ENCODE measurements at places on chromosomes 1 and 21. TPM values are rescaled to one million over a fixed set of nuclear protein-coding genes. Genes with fewer than 3 reads are reported as not detected.

SPSB1 gene
- 31.4 TPM for total RNA-seq

GNPAT gene
- total RNA-seq = 14.0 TPM

FCRL2 gene
- total RNA-seq = 3.1 TPM

ALPL gene
- 327 TPM for total RNA-seq

DNA sequence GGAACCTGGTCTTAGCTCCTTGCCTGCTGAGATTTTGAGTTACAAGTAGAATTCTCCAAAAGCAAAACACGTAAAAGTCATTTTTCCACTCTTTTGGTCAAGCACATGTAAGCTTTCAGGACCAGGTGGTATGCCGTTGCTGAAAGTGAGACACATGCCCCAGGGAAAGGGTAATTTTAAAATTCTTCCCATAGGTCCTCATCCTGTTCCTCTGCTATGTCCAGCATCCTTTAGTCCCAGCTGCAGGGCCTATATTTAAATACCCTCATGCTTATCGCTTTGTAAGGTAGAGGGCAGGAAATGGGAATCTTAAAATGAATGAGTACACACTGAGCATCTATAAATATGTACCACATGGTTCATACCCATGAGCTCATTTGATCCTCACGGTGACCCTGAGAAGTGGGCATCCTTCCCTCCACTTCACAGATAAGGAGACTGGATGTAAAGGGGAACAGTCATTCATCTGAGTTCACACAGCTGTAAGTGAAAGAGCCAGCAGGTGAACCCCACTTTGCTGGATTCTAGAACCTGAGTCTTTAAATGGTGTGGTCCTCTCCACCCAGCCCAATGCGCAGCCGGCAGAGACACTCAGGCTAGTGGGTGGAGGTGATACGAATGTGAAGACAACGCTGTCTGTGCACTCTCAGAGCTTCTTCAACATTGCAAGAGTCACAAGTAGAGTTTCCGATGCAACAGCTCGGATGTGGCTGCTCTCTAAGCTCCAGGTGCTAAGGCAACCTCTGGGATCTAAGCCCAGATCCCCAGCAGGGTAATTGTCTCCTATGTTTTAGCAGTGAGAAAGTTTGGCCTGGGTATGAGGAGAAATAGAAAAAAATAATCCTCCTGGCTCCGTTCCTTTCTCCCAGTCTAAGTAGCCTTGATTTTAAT, 163.5 kb downstream of the PLXNA2 start:
- H3K27me3 ChIP-seq = no peaks in the 10 kb centered on the region
- H3K4me1 ChIP-seq = no peaks in the 10 kb centered on the region
- no peak for DNase-seq
- no peak overlapping the region for H3K4me3 ChIP-seq
- H3K27ac ChIP-seq = no peak overlapping the region

DNA sequence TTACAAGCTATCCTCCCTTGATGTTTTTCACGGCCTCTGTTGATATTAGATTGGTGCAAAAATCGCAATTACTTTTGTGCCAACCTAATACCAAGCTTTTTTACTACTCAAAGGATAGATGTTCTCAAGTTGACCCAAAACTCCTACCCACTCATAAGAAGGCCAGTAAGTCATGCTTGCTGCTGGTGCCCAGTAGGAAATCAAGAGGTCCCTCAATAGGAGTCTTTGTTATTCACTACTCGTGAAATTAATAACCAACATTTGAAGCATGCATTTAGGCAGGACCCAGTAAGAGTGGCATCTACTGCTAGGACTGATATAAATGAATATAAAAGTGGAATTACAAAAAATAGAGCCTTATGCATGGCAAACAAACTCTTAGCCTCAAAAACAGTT, 52.6 kb downstream of the APP start:
- peaks cover 30% of the 10 kb centered on the region for H3K4me1 ChIP-seq
- no peaks in the 10 kb centered on the region for H3K27me3 ChIP-seq
- H3K4me3 ChIP-seq = no peak overlapping the region

GRCh38 chr1:227893949-227894721, 53.6 kb downstream of the WNT9A start:
- H3K27ac ChIP-seq = no peak overlapping the region
- H3K4me1 ChIP-seq = no peaks in the 10 kb centered on the region
- H3K27me3 ChIP-seq = no peaks in the 10 kb centered on the region
- peak; percentile 18 for DNase-seq
- H3K4me3 ChIP-seq = no peak overlapping the region

DNA sequence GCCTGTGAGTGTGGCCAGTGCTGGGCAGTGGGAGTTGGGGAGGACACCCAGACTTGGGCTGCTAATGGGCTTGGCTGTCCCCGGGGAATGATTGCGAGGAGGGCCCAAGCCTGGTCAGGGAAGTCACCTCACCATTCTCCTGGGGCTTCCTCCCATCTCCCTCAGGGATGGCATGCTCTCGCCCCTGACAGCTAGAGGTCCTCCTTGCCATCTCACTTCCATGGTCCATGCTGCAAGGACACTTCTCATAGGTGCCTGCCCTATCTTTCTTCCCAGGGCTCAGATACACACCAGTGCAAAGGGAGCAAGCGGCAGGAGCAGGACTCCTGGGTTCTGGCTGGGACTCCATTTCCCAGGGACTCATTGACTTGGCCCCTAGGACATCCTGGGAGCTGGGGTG, 4.1 kb downstream of the NTRK1 start:
- H3K36me3 ChIP-seq = no peaks in the 10 kb centered on the region
- no peak overlapping the region for H3K27ac ChIP-seq
- no peak overlapping the region for H3K4me3 ChIP-seq
- no peak for DNase-seq
- H3K27me3 ChIP-seq = no peaks in the 10 kb centered on the region

DNA sequence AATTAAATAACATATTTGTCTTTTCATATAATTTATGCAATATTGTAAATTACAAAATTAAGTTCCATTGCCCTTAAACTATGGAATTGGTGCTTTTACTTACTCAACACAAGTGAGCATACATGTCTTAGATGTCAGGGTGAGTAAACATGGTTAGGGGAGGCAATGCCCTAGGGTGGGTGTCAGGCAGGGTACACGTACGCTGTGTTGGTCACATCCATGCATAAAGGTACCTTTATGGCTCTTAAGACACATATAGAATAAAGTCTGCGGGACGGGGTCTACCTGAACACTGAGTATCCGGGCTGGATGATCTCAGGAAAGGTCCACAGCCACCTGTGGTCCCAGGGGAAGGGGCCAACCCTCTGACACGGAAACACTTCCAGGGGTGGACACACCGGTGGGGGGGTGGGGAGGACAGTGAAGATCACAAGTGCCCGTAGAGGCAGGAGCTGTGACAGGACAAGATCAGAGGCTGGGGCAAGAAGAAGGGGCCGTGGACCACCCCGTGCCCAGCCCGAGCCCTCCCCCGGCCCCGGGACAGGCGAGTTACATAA, 720 bp downstream of the LIN9 start:
- no peaks in the 10 kb centered on the region for H3K36me3 ChIP-seq
- peak overlapping the region; percentile 87 for H3K4me3 ChIP-seq
- peak overlapping the region; percentile 80 for H3K27ac ChIP-seq
- DNase-seq = no peak
- no peaks in the 10 kb centered on the region for H3K27me3 ChIP-seq
